Esophagus squamous epithelium (tissue), 5 donors: ENCODE measurements at places on chromosomes 6 and 20.

DNA sequence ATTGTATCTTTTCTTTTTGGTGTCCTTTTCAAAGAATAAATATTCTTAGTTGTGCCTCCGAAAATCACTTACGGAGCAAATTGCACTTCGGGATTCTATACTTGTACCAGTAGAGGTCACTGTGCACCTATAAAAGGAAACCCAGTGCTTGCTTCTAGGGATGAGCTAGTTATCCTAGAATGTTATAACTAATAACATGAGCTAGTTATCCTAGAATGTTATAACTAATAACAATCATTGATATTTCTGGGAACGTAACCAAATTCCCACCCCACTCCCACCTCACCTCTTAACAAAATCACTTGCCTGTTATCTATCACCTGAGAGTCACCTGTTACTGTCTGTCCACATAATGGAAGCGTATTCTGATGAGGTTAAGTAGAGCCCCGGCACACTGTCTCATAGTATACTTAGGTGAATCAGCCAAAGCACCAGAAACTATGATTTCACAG lies 126.9 kb upstream of the TIAM2 start:
- no peak for DNase-seq

- no peak for DNase-seq
Measured at GRCh38 chr6:157089258-157089657, 234.1 kb downstream of the TMEM242 start.

DNA sequence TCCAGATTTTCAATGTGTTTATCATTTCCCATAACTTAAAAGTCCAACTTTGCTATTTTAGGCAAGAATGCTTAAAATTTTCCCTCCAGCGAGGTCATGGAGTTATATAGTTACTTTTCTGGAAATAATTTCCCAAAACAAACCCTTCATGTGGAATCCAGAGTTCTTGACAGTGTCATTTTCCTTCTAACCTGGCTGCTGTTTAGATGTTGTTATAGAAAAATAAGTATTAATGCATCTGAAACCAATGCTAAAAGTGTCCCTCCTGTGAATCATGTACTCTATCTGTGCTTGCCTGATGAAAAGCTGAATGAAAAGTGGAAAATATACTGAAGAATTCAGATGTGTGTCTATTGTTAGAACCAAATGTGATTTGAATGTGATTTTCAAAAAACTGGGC lies 245.3 kb upstream of the HSF2 start:
- DNase-seq = no peak

DNA sequence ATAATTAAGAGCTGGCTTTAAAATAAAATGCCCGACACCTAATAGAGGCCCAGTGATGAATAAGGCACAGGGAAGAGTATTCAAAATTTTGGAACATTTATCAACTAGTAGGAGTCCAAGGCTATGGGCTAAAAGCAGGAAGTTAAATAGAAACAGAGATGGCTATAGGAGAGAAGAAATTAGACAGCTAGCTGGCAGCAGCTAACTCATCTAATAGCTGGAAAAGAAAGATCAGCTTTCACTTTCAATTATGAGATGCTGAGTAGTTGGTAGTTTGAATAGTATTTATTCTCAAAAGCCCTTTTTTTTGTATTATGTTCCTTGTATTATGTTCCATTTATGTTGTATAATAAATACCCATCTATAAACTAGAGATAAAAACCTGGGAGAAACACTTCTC lies 215.7 kb downstream of the SLC35F1 start:
- no peak for DNase-seq

DNA sequence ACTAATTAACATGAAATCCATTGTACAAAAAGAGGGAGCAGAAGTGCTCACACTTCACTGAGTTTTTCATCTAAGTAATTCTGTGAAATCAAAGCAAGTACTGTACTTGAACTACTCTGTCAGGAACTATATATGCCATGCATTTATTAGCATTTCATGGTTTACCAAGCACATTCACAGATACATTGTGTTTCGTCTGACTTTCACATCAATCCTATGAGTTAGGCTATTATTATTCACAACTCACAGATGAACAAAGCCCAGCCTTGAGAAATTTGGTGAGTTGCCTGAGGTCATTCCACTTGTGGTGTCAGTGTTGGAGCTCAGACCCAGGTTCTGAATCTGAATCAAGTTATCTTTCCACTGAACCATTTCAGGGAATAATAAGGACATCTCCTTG lies 33.7 kb upstream of the TENT5A start:
- DNase-seq = no peak

DNA sequence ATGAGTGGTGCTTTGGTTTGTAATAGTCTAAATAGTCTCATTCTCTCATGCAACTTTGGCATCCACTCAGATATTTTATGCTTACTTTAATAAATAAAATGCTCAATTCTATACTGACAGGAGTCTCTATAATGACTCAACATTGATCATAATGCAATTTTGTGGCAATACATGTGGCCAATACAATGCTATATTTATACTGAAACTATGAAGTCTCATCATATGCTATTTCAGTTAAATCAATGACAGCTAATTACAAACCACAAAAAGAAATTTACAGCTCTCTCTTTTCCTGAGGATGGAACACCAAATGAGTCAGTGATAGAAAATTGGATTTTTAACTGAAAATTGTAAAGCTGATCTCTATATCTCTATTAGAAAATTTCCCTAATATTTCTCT lies 77.1 kb downstream of the WASF1 start:
- no peak for DNase-seq

GRCh38 chr20:32979201-32979998 lies 24.8 kb downstream of the SUN5 start:
- no peak for DNase-seq

GRCh38 chr6:101682937-101683336 lies 289.4 kb downstream of the GRIK2 start:
- no peak for DNase-seq

DNA sequence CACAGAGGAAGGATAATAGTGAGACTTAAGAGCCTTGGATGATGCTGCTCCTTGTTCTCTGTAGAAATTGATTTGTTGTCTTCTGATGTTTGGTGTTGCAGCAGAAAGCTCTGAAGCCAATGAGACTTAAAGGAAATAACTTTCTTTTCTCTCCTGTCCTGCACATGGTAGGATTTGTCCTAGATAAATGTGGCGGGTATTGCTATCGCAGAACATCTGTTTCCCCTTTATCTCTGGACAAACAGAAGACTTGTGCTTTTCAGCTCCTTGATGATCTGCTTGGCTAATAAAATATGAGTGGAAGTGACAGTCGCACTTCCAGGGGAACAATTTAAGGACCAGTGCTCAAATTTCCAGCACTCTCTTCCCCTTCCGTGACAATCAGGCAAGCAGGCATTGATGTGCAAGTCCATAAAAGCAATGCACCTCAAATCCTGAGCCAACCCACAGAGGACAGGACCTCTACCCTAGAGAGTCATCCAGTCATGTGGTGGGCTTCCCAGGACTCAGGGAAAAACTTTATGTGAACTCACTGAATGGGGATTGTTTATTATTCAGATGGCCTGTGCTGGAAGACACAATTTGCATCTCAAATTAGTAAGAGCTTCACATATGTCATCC lies 9.9 kb upstream of the NCR2 start:
- DNase-seq = no peak

DNA sequence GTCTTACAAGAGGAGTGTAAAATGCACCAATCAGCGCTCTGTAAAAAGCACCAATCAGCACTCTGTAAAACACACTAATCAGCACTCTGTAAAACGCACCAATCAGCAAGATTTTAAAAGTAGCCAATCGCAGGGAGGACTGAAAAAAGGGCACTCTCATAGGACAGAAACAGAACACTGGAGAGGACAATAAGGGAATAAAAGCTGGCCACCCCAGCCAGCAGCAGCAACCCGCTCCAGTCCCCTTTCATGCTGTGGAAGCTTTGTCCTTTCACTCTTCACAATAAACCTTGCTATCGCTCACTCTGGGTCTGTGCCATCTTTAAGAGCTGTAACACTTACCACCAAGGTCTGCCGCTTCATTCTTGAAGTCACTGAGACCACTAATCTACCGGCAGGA lies 1.7 kb upstream of the AIG1 start:
- DNase-seq = no peak

- DNase-seq = peak; percentile 37
Measured at GRCh38 chr6:113856625-113857555, at the start of gene MARCKS. MARCKS (plus strand) TSS chr6:113857345; CDS start chr6:113857746, 401 bp downstream.
